ENCODE measurements at places on chromosomes 3 and 15.

DNA sequence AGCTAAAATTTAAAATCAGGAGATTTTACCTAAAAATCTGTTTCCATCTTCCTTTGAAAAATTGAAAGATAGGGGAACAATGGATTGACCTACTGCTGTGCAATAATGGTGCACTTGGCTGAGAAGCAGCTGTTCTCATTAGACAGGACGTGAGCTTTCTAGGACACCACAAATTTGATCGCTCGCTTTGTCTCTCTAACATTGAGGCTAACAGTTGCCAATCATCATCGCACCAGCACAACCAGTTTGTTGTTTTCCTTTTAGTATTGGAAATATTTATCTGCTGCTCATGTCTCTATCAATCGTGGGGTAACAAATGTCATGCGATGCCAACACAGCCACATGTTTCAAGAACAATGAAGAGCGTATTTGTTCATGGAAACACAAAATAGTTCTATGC lies 228.8 kb upstream of the P2RY1 start:
- no peaks in the 10 kb centered on the region for H3K4me1 ChIP-seq
- H3K36me3 ChIP-seq: no peaks in the 10 kb centered on the region
- no peak overlapping the region for H3K4me3 ChIP-seq
- H3K27me3 ChIP-seq: no peaks in the 10 kb centered on the region
- no peak for DNase-seq

DNA sequence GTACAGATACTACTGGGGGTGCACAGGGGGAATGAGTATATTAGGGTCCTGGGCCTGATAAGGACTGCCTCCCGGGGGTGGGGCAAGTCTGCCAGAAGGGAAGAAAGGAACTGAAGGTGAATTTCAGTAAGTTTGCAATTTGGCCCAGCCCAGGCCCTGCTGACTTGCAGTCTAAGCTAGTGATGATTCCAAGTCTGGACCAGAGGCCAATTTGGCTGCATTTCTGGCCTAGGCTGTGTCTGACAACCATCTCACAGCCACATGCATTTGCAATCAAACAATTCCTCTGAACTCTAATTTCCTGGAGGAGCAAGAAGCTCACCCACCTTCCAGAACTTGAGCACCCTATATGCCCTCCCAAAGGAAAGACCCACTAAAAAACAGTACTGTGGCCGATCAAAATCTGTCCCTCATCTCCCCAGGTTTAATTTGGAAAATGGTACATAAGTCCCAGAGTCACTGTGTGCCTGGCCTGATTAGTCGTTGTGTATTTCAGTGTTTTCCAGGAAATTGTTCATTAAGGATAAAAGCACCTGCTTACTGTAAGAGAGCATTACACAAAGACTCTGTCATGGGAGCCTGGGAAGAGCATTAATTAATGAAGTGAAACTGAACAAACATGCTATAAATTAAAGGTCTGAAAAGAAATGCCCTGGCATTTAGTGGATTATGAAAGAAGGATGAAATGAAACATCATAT lies 114.5 kb downstream of the MEGF11 start:
- no peak overlapping the region for H3K27ac ChIP-seq
- no peak for DNase-seq
- no peaks in the 10 kb centered on the region for H3K4me1 ChIP-seq
- no peaks in the 10 kb centered on the region for H3K36me3 ChIP-seq
- no peaks in the 10 kb centered on the region for H3K27me3 ChIP-seq

- H3K36me3 ChIP-seq: no peaks in the 10 kb centered on the region
- peaks cover 23% of the 10 kb centered on the region for H3K27me3 ChIP-seq
- no peaks in the 10 kb centered on the region for H3K4me1 ChIP-seq
- H3K4me3 ChIP-seq: no peak overlapping the region
- no peak for DNase-seq
These were observed 201.5 kb downstream of the UACA start for GRCh38 chr15:70561885-70562284.

DNA sequence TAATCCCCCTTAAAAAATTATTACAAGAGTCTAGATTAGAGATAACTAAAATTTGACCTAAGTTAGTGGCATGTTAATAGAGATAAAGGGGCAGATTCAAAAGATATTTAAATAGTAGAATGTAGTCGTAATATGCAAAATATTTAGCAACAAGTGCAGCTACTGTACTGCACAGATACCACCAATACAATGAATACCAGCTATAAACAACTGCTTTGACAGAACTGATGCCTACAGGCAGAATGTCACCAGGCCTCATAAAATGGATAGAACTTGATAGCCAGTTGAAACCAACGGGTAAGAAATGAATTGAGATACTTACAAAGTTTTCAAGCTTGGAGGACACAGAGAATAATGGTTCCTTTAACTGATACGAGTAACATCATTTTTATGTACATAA lies 249.3 kb upstream of the VEPH1 start:
- no peaks in the 10 kb centered on the region for H3K36me3 ChIP-seq
- DNase-seq: no peak
- H3K4me1 ChIP-seq: no peaks in the 10 kb centered on the region
- no peak overlapping the region for H3K4me3 ChIP-seq
- no peak overlapping the region for H3K27ac ChIP-seq

- no peak overlapping the region for H3K27ac ChIP-seq
- no peak for DNase-seq
- H3K4me3 ChIP-seq: no peak overlapping the region
- no peaks in the 10 kb centered on the region for H3K4me1 ChIP-seq
- H3K27me3 ChIP-seq: no peaks in the 10 kb centered on the region
These were observed 35.6 kb downstream of the MAP1A start for GRCh38 chr15:43552986-43553385.

- no peaks in the 10 kb centered on the region for H3K36me3 ChIP-seq
- DNase-seq: no peak
- H3K27me3 ChIP-seq: no peaks in the 10 kb centered on the region
- H3K4me1 ChIP-seq: no peaks in the 10 kb centered on the region
- H3K4me3 ChIP-seq: no peak overlapping the region
These were observed 186.4 kb upstream of the TMC3 start for GRCh38 chr15:81560405-81560804.

DNA sequence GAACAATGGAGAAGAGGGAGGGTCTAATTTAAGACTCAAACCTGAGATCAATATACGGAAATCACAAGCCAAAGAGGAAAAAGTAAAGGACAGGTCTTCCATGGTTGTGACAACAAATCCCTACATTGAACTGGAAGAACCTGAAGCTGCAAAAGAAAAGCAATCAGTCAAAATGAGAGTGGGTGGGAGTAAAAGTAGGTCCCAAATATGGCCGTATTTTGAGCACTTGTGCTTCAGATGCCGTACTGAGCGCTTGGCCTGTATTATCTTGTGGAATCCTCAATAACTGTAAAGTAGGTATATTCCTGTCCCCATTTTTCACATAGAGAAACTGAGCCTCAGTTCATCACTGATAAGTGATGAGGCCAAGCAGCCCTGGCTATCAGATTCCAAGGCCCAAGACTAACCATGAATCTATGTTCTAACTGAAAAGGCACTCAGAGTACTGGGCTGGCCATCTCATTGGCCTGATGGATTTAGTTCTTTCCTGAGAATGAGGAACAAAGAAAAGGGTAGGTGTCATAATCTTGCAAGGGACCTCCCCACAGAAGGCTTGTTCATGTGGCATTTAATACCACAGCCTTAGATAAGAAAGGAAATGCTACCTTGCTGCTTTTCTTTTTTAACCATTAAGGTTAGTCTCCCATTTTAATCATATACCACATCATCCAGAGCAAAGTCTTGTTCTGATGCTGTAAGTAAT lies 52.5 kb downstream of the LRRN1 start:
- H3K27ac ChIP-seq: no peak overlapping the region
- no peaks in the 10 kb centered on the region for H3K36me3 ChIP-seq
- no peak overlapping the region for H3K4me3 ChIP-seq
- DNase-seq: no peak

DNA sequence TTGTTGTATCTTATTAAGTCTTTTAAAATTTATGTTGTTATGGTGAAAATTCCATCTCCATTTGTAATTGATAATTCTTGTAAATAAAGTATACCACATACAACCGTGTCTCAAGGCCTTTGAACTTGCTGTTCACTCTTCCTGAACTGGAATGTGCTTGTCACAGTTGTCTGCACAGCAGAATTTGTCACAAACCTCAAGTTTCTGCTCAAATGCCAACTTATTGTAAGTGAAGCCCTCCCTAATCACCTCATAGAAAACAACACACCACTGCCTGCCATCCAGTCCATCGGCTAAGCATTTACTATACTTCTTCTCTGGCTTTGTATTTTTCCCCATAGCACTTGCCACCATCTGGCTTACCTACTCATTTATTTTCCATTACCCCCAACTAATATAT lies 192.3 kb downstream of the THRB start:
- H3K27ac ChIP-seq: no peak overlapping the region
- no peak overlapping the region for H3K4me3 ChIP-seq
- no peaks in the 10 kb centered on the region for H3K27me3 ChIP-seq
- DNase-seq: no peak
- H3K4me1 ChIP-seq: no peaks in the 10 kb centered on the region

DNA sequence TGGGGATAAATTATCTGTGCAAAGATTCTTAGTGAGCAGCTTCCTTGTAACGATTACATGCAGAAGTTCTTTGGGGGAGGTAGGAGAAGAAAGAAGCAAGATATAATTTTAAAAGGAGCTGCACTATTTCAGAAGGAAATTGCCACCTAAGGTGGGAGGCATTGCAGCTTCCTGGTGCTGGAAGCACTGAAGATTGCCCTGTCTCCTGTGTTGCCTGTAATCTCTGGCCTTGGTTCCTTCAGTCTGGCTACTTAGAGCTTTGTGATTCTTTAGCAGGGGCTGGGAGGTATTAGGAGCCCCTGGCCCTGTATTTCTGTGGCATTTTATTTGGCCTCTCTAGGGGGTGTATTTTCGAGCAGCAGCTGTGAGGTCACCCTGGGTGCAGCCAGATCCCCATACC lies 35.5 kb downstream of the CACNA2D3 start:
- no peak overlapping the region for H3K27ac ChIP-seq
- H3K4me3 ChIP-seq: no peak overlapping the region
- H3K27me3 ChIP-seq: no peaks in the 10 kb centered on the region
- no peaks in the 10 kb centered on the region for H3K4me1 ChIP-seq
- no peaks in the 10 kb centered on the region for H3K36me3 ChIP-seq
